ENCODE measurements at places on chromosomes 4 and X.
A peak's percentile ranks its signal among the peaks of the same experiment; 100 is the strongest.

DNA sequence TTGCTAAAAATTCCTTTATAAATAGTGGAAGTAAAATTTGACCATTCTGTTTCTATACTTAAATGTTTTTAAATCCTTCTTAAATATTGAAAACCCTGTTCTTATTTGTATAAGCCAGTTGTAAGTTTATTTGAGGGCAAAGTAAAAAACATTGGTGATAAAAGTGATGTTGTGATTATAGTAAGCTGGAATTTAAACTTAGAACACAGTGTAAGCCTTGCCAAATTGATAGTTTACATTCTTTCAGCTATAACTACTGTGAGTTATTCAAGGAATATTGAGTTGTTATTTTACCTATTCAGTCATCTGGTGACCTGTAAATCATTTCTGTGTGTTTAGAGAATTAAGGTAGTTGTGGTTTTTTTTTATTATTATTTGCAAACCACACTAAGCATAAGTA is 9.6 kb downstream of the YY2 start:
- no peak for DNase-seq

DNA sequence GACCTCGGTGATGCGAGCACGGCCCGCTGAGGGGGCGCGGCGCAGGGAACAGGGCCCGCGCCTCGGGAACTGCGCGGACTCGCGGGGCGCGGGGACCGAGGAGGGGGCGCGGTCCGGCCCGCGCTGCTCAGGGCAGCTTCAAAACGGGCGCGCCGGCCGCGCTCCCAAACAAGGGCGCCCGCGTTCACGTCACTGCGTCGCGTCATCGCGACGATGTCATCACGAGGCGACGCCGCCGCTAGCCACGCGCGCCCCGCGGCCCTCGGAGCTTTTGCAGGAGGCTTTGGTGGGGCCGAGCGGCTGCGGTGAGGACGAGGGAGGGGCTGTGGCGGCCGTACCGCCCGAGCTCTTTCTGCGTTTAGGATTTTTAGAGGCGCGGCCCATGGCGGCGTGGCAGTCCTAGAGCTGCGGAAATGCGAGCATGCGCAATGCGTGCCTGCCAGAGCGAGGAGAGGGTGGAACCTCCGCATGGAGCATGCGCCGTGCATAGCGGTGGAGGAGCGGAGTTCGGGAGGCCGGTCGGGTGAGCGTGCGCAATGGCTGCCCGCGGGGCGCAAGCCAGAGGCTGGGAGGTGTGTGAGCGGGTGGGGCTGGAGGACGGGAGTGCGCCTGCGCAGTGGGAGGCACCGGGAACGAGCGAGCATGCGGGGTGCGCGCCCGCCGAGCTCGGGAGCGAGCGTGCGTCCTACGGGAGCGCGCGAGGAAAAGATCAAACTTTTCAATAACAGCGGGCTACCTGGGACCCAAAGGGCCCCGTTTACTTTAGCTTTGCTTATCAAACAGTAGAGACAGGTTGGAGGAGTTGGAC is at the start of gene PPP2R3B:
Gene PPP2R3B, minus strand, starts transcription at position 140 of the 808 bp plus-strand sequence. CDS start 216 bp downstream, outside the sequence.
- DNase-seq, result peak; percentile 100

DNA sequence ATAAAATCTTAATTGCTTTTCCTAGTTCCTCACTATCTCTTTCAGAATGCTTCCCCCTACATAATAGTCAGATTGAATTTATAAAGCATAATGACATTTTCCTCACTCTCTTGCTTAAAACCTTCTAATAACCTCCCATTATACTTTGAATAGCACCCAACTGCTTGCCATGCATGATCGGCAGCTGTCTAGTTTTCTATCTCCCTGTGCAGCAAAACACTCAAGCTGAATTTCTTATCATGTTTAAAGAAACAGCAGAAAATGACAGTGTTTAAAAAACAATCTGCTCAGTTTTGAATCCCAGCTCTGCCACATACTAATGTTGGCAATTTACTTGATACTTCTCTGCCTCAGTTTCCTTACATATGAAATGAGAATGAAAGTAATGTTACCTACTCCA is 947.1 kb upstream of the HS3ST1 start:
- DNase-seq, result no peak

- DNase-seq, result no peak
These were observed 207.0 kb downstream of the ARHGAP24 start for GRCh38 chr4:85681921-85682320.

DNA sequence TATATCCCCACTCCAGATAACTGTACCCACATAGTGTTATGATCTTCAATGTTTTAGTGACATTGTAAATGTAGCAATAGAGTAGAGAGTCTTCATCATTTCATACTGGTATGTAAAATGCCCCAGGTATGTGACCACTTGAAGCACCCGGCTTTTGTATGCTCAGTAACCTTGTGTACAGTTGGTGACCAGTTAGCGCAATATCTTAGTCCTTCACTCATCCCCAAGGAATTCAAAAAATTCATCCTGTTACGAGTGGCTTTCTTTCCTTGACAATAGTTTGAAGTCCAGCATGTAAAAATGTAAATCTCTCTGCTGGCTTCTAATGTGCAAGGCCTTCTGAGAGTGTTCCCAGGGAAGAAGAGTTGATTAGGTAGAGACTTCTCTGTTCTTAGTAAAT is 145.6 kb downstream of the ARX start:
- no peak for DNase-seq

DNA sequence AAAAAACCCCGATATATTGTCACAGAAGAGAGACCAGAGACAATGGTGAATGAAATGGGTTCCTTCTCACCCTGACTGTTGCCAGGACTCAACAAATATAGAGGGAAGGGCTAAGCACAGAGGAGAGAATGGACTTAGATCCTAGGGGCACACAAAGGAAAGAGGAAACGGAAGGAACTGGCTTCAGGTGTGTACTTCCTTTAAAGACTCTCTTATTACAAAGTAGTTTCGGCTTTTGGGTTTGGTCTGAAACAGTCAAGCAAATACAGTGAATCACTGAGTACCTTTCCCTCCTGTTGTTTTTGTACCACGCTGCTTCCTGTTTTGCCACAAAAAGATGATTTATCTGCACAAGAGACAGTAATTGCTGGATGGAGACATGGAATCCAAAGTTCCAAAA is 46.1 kb upstream of the S100G start:
- DNase-seq, result no peak

DNA sequence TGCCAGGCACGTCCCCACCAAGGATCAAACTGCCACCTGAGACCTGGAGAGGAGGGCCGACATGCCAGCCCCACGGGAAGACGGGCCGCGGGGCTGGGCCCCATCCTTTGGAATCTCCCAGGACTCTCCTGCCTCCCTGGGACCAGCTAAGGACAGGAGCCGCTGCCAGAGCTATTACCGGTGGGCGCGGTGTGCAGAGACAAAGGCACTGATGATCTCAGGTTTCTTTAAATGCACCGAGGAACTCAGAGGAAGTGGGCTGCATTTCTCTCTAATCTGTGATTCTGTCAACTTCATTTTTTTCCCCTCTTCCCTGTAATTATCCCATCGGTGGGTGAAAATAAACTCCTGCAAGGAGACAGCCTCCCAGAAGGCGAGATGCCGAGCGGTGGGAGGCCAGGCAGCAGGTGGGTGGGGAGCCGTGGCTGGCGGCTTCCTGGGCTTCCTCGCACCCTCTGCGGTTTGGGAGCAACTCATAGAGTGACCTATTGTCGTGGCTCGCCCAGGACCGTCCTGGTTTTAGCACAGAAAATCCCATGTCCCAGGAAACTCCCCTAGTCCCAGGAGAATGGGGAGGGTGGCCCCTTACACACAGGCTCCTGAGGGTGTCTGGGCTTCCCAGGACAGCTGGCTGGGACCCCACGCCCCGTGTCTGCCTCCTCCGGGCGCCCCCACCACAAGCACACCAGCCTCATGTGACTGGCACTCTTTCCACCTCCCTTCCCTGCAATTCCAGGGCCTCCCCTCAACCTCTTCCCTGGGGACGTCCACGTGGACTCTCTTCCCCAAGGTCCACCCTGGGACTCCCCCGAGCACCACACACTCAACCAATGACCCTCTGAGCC is 62.3 kb upstream of the ADRA2C start:
- DNase-seq, result no peak

DNA sequence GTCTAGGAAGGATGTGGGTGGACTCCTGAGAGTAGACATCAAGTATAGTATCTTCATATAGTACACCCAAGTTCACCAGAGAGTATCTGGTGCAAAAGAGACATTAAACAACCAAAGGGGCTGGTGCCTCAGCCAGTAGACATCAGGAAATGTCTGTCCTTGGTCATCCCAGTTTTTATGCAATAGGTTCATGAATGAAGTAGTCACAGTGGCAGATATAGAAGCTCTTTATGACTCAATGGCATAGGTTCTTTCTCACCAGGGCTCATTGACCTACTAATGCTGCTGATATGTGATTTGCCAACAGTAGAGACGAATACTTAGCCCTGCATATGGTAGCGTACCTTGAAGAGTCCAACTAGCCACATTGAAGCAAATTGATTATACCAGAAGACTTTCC is 45.0 kb upstream of the CCDC149 start:
- DNase-seq, result no peak

DNA sequence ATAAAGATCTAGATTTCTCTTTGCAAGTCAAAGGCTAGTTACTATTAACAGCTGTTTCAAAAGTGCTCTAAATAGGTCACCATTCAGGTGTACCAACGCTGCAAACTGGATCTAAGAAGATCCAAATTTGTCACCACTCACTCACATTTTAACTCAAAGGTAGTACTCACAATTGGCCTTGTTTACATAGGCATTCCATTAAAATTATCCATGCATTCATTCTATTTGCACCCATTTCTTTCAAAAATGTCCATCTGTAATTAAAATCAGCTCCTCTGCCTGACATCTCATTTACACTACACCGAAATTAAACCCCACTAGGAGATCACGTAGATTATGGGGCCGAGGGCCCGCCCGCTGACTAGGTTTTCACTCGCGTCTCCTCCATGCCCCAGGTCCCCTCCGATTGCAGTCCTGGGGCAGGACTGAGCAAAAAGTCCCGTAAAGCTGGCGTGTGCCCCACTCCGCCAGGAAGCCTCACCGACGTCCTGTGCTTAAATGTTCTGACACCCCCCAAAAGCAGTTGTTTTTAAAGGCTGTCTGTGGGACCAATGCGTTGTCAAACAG is 1.3 kb upstream of the ING2 start:
- no peak for DNase-seq

- DNase-seq, result no peak
These were observed 109.6 kb downstream of the SHROOM4 start for GRCh38 chrX:50704360-50704759.

GRCh38 chr4:1910643-1911042 is 39.5 kb downstream of the NSD2 start:
- DNase-seq, result peak; percentile 61

DNA sequence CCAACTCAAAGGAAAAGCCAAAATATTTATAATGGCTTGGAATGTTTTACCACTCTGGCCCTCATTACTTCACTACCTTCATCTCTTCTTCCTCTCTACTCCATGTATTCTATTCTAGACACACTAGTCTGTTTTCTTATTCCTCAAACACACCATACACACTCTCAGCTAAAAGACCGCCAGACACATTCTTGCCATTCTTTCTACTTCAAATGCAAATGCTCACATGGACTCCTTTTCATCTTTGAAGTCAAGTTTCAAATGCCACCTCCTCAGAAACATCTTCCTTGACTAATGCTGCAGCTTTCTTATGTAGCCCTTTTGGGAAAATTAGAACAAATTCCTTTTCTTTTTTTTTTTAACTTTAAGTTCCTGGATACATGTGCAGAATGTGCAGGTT is 412.9 kb upstream of the FMR1 start:
- DNase-seq, result no peak

GRCh38 chrX:108131471-108131870 is 39.9 kb downstream of the ATG4A start:
- DNase-seq, result no peak

- DNase-seq, result peak; percentile 75
These were observed 64.1 kb downstream of the RLIM start for GRCh38 chrX:74550295-74550802.

Measured in SK-N-SH (cell line).